ENCODE measurements at places on chromosomes 3 and 15.

DNA sequence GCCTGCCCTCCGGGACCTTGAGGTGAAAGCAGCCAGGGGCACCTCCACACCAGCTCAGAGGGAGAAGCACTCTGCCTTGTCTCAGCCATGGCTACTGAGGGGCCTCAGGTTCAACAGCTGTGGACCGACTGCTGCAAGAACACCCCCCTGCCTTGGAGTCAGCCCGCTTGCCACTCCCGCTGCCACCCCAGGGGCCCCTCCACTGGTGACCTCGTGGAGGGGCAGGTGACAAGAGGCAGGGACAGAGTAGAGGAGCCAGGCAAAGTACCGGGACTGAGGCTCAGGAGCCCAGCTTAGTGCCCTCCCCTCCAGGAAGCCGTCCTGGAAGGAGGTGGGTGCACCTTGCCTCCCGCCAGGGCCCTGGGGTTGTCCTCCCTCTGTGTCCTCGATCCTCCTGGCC is 79.6 kb upstream of the RPL32 start:
- DNase-seq = no peak

DNA sequence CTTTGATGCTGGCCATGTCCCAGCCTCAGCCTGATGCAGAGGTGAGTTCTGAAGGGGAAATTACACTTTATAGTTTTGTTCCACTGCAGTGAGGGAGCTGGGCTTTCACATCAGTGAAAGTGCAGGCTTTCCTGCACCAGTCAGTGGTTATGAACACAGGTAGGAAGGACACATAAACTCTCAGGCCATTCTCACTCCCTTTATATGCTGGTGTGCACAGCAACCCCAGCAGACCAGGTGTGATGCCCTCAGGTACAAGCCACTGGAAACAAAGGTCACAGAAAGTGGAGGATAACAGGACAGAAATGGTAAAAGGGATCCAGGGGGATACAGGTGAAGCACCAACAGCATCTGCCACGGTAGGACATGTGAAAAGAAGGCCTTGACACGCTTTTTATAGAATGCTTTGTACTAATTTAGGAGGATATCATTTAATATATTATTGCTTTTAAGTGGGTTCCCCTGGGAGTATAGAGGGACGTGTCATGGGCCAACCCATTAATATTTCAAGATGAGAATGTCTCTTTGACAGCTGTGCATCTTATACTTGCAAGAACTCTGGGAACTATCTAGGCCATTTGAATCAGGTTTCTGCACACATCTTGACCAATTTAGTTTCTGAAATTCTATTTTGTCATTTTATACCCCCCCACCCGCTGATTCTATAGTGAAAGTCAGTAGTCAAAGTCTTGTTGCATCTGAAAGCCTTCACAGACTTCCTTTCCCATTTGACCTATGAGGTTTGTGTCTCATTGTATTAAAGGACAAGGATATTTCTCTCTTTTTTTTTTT is 25.0 kb upstream of the BLM start:
- no peak for DNase-seq

- DNase-seq = no peak
Measured at GRCh38 chr15:35888815-35889214, 342.9 kb upstream of the DPH6 start.

GRCh38 chr3:194215392-194215791 is 79.4 kb downstream of the HES1 start:
- DNase-seq = no peak

DNA sequence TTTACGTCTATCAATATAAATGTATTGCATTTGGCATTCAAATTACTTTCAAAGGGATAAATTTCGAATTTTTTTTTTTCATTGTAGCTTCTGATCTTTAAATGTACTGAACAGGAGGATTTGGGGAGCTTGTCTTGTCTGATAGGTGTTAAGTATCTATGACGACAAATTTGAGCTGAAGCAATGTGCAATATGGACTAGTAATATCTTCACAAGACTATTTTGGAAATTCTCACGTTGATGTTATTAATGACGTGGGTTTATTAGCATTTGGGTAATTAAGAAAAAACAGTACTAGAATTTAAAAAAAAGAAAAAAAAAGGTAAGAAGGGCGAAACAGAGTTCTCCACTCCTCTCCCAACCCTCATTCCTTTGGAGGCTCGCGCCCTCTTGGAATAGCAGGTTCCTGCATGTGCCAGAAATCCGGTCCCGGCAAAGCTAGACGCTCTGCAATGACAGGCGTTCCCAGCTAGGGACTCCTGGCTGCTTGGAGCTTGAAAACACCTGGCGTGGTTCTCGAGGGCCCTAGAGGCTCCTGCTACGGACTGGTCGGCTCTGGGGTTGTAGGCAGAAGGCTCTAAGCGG is 648 bp upstream of the P2RY1 start:
- peak; percentile 50 for DNase-seq

DNA sequence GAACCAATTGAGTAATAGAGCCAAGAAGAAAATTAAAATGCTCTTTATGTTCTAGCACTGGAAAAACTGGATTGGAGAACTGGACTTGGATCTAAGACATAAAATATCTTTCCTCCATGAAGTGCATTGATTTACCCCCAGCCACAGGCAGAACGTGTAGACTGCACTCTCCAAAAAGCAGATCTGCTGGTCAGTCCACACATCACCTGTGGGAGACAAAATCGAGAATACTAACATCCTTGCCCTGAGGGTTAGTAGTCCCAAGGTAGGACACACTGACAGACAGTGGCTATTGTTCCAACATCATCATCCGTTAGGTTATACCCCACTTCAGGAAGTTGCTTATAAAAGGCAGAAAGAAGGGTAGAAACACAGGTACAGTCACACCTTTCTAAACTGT is 257.1 kb upstream of the STT3B start:
- no peak for DNase-seq

- DNase-seq = no peak
Measured at GRCh38 chr15:23483821-23484299, 36.8 kb upstream of the GOLGA6L2 start.

DNA sequence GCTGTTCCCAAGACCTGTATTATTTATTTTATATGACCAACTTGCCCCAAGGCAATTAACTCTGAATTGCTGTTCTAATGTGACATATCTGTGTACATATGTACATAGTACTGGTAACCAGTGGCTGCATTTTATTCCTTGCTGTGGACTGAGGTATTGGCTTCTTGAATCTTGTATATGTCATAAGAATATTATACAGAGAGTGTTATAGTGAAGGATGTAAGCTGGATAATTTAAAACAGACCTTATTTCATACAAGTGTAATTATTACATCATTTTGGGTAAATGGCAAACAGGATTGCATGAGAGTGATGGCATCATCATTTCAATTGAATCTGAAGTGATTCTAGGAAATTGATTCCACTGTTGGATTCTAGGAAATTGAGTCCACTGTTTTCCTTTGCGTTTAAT is 32.9 kb downstream of the B3GALNT1 start:
- no peak for DNase-seq

DNA sequence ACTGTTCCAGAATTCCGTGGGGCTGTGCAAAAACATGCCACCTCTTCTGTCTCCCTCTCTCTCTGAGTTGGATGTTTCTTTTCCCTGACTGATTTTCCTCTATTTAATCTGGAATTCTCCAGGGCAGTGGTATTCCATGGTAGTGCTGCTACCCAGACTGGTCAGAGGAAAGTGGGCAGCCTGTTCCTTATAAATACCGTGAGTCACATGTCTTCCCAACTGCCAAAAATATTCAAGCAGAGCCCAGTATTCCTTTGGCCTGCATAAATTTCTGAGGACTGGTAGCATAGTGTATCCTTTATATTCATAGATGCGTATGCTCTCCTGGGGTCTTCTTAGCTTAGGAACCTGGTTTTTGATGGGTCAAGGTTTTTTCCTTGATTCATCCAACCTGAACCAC is 40.9 kb downstream of the CEMIP start:
- no peak for DNase-seq

DNA sequence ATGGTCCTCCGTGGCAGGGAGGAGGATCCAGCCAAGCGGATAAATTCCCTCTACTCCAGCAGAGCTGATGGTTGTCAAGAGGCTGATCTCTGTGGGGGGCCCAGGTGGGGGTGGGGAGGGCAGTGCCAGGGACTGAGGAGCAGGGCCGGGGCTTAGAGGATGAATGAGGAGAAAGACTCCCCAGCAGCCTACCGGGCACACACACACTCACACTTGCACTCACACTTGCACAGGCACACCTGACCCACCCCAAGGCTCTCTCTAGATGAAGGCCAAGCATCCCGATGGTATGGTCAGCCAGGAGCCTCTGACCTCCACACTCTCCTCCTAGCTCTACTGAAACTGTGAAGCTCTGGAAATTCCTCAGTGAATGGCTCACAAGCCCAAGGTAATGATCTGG is 131.3 kb upstream of the PRR20G start:
- no peak for DNase-seq

GRCh38 chr3:67192466-67192865 is 194.4 kb downstream of the KBTBD8 start:
- DNase-seq = no peak

DNA sequence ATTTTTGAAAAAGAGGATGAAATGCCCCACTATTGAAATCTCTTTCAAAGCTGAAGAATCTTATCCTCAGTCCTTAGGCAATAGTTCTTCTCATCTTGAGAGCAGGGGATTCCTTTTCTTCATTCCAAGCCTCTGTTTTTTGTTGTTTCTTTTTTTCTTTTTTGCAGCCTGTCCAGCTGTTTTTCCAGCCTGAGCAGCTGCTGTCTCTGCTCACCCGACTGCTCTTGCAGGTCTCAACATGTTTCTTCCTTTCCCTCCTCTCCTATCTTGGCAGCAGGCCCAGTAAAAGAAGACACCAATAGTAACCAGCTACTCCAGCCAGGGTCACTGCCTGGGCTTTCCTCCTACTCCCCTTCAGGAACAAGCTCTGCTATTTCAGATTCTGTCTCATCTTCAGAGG is 23.8 kb downstream of the MEX3B start:
- DNase-seq = no peak

- no peak for DNase-seq
Measured at GRCh38 chr3:76570436-76571057, 469.4 kb upstream of the ROBO2 start.

DNA sequence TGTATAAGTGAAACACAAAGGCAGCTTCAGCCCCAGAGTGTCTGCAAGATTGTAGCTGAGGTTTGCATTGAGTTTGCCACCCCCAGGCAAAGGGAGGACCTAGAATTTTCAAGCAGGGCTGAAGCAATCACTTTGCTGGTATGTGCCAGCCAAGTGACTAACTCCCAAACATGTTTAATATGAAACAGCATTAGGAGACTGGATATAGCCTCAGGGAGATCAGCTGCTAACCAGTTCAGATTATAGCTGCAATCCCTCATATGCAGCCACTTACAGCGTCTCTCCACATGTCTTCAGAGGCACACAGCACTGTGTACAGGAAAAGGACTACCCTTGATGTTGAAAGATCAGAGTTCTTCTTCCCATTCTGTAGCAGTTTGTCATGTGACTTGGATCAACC is 38.4 kb upstream of the PPP2R3A start:
- DNase-seq = no peak
